ENCODE measurements at places on chromosomes 5 and 9.
A peak's percentile ranks its signal among the peaks of the same experiment; 100 is the strongest.

DNA sequence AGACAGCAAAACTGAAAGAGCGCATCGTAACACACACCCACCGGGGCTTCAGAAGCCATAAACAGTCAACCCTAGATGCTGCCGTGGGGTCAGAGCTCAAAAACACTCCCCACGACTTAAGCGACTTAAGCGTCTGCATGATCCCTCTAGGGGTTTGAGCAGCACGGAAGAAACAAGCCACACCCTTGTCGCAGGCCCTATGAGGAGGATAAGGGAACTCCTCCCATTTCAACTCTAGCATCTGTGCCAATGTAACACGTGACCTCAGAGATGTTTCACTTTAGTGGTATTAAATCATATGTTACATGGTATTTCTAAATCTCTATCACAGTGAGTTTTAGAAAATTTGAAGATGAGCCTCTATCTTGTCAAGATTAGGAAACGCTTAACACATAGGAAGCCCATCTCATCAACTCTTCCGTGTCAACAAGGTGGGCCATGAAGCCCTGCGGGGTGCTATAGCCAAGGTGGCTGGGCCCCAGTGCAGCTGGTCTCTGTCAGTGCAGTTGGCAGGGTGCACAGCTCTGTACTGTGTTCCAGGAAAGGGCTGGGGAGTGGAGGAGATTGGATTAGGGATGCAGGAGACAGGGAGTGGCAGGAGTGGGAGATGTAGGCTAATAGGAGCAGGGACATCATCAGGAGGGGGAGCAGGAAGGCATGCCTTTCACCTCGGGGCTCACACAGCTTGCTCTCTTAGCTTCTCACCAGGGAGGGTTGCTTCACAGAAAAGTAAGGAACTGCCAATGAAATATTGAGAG lies 33.1 kb downstream of the ZCCHC9 start:
- DNase-seq, result no peak

DNA sequence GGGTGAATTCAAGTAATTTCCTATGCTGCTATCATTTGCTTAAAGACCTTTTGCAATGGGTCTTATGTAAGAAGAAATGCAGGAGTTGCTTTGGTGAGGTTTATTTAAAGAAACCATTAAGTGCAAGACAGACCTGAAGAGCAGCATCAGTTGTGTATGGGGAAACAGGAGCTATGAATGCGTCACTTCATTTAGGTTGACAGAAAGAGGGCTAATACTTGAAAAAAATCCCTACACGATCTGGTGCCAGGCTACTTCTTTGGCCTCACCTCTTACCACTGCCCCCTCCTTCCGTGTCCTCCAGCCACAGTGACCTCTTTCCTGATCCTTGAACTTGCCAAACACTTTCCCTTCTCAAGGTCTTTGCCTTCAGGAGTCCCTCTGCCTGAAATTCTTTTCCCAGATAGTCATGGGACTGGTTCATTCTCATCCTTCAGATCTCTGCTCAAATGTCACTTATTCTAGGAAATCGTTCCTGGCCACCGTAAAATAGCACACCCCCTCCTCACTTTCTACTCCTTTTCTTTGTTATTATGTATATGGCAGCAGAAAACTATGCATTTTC lies 1.4 kb upstream of the JAK2 start:
- no peak for DNase-seq

GRCh38 chr5:169354263-169354662 lies 53.3 kb upstream of the SLIT3 start:
- DNase-seq, result no peak

- peak; percentile 93 for DNase-seq
Measured at GRCh38 chr9:75890472-75891276, at the start of gene PCSK5. PCSK5 (plus strand) TSS chr9:75890673; CDS start chr9:75891182, 509 bp downstream.

- DNase-seq, result no peak
Measured at GRCh38 chr5:99721506-99721905, 792.7 kb upstream of the CHD1 start.

- no peak for DNase-seq
Measured at GRCh38 chr5:57986761-57987341, 473.0 kb downstream of the PLK2 start.

- no peak for DNase-seq
Measured at GRCh38 chr5:57932761-57933160, 450.1 kb upstream of the ACTBL2 start.

GRCh38 chr5:149438281-149438680 lies 59.2 kb upstream of the IL17B start:
- DNase-seq, result no peak

GRCh38 chr5:147509710-147510651 lies at the start of gene DPYSL3:
DPYSL3 (minus strand) TSS chr5:147510068; CDS start chr5:147509858, 210 bp downstream.
- peak; percentile 32 for DNase-seq

GRCh38 chr5:133994990-133995333 lies 9.8 kb downstream of the VDAC1 start:
- DNase-seq, result no peak

GRCh38 chr9:118276784-118277183 lies 572.6 kb downstream of the TLR4 start:
- DNase-seq, result no peak

- DNase-seq, result peak; percentile 64
Measured at GRCh38 chr5:76641514-76642120, 18.4 kb upstream of the F2RL2 start.

DNA sequence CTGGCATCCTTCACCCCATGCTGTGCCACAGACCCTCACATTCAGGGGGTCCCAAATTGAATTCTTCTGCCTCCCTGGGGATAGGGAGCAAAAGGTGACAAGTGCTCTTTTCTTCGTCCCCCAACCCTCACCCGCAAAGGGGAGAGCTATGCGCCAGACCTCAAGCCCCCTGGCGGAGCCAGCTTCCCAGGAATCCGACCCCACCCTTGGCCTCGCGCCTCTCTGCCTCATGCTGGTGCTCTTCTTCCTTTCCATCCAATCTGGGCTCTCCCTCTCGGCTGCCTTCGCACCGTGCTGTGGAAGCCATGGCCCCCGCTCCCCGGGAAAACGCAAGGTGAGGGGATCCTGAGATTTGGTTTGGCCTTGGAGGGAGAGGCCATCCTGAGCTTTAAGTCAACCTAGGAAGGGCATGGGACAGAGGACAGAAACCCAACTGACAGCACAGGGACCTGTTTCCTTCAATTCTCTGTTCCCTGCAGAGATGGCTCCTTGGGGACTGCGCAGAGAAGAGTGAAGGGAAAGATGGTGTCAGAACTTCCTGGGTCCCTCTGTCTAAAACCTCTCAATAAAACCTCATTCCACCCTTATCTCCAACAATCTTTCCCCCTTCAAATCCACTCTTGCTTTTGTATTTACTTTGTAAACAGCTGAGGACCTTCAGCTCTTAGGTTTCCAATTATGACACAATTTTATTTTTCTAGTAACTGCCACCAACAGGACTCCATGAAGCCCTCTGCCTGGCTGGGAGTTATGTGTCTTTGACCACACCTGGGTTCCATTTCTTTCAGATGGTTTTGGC lies 36.3 kb upstream of the CRB2 start:
- no peak for DNase-seq

GRCh38 chr5:125484742-125485641 lies 738.6 kb upstream of the ZNF608 start:
- peak; percentile 93 for DNase-seq

GRCh38 chr5:107216587-107216986 lies 454.1 kb downstream of the EFNA5 start:
- no peak for DNase-seq

GRCh38 chr9:35797311-35798109 lies 6.1 kb downstream of the NPR2 start:
- no peak for DNase-seq

GRCh38 chr9:13175732-13176131 lies 103.8 kb downstream of the MPDZ start:
- no peak for DNase-seq

DNA sequence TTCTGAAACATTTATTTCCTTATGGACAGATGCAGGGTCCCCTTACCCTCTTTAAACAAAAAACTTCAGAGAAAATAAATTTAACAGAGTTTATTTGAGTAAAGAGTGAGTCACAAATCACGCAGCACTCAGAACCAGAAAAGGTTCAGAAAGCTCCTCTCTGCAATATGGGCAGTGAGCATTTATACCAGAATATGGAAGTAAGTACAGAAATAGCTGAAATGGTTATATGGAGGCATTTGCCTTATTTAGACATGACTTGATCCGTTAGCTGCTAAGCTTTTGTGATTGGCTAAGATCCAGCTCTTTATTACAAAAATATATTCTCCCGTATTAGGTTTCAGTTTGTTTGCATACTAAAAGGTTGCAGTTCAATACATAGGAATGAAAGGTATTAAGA lies 1554.1 kb downstream of the EFNA5 start:
- no peak for DNase-seq

- DNase-seq, result no peak
Measured at GRCh38 chr9:118975736-118976135, 393.5 kb downstream of the BRINP1 start.

DNA sequence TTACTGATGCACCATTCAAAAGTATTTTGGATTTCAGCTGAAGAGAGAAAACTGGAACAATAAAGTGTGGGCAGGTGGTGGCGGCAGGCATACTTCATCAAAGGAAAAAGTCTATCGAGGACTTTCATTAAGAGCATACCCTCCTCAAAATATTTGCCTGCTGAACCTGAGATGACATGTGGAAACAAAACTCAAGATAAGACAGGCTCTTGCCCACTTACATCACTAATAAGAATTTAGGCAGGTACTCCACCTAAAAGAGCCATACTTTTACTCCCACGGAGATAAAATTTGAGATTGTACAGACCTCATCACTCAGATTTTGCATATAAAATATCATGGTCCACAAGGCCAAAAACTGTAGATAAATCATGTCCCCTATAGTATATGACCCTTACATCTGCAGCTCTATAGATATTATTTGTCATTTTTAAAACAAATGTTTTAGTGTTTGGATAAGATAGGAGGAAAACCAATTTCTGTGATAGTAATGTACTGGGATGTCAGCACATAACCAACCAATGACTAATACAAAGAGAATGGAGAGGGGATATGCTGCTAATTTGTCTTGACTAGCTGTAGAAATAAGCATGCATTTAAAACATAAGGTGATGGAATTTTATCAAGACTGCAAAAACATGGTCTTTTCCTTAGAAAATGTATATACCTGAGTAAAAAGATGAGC lies 730.6 kb upstream of the ZNF608 start:
- no peak for DNase-seq

- DNase-seq, result no peak
Measured at GRCh38 chr9:88773627-88774244, 217.5 kb upstream of the S1PR3 start.

- no peak for DNase-seq
Measured at GRCh38 chr5:57482671-57483106, at the start of gene ACTBL2. ACTBL2 (minus strand) TSS chr5:57482811; CDS start chr5:57482707, 104 bp downstream.

GRCh38 chr5:31390256-31390655 lies 141.6 kb downstream of the DROSHA start:
- DNase-seq, result no peak

DNA sequence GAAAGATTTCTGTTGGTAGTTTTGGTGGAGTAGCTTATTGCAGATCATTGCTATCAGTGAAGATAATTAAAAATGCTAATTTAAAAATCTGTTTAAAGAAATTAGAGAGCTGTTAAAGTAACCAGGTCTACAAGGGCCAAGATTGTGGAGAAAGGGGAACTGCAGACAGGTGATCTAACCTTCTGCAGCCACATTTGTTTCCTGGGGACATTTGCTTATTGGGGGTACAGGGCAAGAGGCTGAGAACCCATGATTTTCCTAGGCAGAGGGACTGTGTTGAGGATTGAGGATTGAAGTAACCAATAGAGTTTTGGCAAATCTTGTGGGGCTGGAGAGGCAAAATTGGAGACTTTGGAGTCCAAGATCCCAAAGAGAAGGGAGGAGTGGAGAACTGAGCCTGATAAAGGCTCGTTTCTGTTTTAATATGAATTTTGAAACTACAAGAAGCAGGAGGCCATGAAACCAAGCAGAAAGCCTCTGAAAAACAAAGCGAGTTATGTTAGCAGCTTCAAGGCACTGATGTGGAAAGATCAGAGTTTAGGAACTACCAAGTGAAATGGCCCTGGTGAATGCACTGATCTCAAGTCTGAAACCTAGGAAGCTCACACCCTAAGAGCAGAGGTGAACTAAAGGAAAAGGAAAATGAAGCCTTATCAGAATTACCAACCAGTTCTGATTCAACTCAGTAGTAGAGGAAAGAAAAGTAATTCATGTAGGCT lies 219.8 kb upstream of the C9orf72 start:
- no peak for DNase-seq

DNA sequence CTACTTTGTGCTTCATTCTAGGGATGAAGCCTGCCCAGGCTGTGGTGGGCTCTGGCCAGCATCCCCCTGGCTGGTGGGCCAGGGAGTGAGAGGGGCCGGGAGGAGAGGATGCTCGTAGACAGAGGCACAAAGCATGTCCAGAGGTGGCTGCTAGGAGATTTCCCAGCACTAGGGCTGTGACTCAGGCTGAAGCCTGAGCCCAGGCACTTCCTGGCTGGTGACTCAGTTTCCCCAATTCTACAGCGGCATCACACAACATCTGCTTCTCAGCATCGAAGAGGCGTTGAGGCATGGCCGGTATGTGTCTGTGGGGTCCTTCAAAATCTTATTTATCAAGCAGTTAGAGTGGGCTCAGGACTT lies 55.6 kb downstream of the DUSP1 start:
- DNase-seq, result no peak

DNA sequence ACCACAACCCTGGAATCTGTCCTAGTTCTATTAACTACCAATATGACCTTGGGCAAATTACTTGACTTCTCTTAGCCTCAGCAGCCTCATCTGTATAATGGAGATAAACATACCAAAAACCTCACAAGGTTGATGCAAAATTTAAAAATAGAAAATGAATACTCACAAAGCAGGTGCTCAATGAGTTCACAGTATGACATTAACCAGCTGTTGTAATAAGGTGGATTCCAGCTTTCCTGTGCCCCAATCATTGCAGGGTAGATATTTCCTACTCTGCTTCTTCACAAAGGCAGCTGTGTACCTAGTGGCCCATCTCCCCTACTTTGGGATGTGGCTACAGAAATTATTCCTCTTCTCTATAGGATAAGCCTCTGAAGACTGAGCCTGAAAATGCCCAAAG lies 8.8 kb downstream of the HTR4 start:
- no peak for DNase-seq

- DNase-seq, result no peak
Measured at GRCh38 chr5:134427540-134428041, 15.9 kb upstream of the CDKN2AIPNL start.

- peak; percentile 90 for DNase-seq
Measured at GRCh38 chr5:150333400-150333799, 24.1 kb upstream of the TCOF1 start.

DNA sequence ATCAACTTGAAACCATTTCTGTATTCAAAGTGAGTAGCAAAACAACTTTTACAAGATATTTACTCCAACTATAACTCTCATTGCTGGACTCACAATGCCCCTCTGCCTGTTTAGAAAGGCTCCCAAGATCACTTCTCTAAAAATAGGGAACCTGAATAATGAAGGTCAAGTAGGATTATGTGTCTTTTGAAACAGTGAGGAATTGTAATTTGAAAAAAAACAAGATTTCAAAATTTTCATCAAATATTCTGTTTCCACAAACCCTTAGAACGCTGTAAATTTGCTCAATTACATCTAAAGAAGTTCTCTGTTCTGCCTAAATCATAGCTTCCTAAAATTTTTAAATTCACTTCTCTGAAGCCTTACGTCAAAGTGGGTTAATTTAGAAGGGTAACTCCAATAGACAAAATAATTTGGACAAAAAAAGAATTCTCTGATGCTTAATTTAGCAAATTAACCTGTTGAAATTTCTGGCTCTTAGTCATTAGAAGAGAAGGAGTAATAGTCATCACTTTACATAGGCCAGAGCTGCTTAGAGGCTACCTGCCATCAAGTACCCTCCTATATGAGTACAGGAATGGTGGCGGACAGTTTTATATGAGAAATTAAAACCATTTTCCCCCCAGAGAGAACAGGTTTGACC lies 4.0 kb downstream of the ELL2 start:
- DNase-seq, result no peak
